ENCODE measurements at places on chromosomes 12 and 14. TPM values are rescaled to one million over a fixed set of nuclear protein-coding genes. Genes with fewer than 3 reads are reported as not detected.
A peak's percentile ranks its signal among the peaks of the same experiment; 100 is the strongest.

DNA sequence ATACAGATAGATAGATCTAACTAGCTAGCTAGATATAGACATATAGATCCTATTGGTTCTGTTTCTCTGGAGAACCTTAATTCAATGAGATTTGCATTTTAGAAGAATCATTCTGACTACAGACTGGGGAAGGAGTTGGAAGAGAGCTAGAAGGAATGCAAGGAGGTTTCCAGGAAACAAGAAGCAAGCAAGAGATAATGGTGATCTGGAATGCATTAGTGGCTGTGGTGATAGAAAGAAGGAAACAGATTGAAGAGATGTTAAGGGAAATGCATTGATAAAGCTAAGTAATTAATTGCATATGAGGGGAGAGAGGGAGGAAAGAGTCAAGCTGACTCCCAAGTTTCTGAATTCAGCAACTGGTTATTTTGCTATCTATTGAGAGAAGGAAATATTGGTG lies 42.7 kb downstream of the DBX2 start:
- DNase-seq, result no peak

- no peak for DNase-seq
Measured at GRCh38 chr14:62983821-62984220, 61.4 kb downstream of the KCNH5 start.

Gene ISCA2
- 29.8 TPM for total RNA-seq

DNA sequence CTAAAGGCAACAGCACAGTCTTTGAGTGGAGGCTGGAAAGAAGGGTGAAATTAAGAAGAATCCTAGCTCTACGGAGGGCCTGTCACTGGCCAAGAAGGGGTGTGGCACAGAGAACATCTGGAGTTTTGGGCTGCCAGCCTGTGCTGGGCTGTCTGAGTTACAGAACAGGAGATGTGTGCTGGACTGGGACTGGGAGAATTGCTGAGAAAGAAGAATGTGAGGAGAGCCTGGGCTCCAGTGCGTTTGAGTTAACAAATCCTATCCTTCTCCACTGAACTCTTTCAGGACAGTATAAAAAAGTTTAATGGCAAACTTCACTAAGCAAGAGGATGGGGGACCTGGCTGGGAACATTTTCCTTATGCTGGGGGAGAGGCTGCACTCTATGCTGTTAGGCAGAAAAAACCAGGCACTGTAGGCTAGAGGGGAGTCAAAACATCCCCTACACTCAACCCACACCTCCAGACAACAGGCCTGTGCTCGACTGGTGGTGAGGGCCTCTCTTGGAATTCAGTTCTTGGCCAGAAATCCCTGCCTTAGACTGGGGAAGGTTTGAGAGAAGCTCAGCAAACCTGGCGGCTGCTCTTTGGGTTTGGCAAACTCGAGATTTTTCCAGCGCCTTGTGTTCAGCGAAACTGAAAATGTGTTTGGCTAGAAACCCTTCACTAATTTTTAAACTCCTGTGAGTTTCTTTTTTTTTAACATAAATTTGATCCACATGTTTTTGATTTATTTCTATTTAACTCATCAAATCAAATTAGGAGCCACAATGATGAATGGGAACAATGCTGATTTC lies 217.3 kb downstream of the MON2 start:
- DNase-seq, result peak; percentile 39

- peak; percentile 39 for DNase-seq
Measured at GRCh38 chr12:6745741-6746525, 7.0 kb downstream of the MLF2 start.
